ENCODE measurements at places on chromosomes 3 and 15. TPM values are rescaled to one million over a fixed set of nuclear protein-coding genes. Genes with fewer than 3 reads are reported as not detected.

GRCh38 chr15:43931790-43932435 lies 105.1 kb downstream of the WDR76 start:
- DNase-seq, result no peak

- DNase-seq, result no peak
Measured at GRCh38 chr3:152595975-152596821, 238.7 kb upstream of the P2RY1 start.

The TMEM40 gene
- total RNA-seq, result 5.6 TPM

DNA sequence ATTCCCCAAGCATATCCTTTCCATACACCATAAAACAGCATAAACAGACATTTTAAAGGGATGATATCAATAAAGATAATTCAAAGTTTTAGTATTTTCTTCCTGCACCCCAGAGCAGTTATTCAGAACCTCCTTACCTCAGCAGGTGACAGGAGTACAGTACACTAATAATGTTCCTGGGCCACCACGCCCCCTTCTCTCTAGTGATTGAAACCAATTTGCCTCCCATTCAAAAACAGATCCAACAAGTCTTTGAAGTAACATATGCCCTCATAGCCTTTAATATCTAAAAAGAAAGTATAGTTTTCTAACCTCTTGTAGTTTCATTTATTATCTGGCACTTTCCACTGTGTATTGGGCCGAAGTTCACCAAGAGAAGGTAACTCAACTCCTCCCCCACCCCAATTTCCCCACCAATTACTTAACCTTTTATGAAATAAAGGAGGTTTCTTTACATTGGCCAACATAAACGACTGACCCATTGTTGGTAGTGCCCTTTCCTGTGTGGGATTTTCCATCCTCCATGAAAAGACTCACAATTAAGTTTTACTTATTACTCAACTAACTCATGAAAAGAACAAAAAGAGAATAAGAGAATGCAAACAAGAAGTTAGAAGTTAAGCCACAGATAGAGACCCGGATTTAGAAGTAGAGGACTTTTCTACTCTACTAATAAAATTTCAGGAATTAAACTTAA lies 5.0 kb upstream of the ATP8B4 start:
- DNase-seq, result no peak

- DNase-seq, result no peak
Measured at GRCh38 chr3:194826594-194826993, 140.9 kb downstream of the FAM43A start.

DNA sequence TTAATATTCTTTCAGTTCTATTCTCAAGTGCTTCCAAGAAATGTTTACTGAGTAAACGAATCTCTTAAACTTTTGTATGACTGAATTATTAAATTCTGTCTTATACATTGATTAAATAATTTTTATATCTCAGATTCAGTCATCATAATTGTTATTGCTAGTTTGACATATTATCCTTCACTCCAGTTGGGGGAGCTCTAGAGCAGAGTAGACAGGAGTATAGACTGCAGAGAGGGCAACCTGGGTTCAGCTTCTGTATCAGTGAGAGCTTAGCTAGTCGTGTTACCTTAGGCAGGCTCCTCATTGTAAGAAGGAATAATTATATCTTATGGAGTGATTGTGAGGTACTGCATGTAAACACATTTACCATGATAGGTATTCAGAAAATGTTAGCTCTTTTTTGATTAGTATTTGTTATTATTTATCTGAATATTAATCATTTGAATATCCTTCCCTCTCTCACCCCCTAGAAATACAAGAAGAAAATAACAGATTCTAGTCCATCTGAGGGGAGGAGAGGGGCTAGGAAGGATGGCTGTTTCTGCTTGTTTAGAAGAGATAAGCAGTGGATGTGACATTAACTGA lies 31.0 kb upstream of the ZCWPW2 start:
- no peak for DNase-seq

DNA sequence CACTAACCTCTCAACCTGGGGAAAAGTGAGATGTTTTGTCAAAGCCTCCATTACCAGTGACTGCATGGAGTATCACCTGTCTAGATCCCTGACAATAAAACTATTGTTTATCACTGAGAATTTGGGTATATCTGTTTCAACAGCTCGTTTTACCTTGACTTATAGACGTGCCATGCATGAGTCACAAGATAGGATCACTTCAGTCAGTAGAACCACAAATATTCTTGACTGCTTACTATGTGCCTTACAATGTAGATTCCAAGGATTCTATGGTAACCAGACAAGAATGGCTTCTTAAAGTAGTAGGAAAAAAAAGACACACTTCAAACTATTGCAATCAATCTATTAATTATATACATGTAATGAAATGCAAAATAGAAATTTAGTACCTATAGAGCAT lies 55.7 kb upstream of the GRM7 start:
- DNase-seq, result no peak
